ENCODE measurements at places on chromosomes 13 and 19. TPM values are rescaled to one million over a fixed set of nuclear protein-coding genes. Genes with fewer than 3 reads are reported as not detected.

DNA sequence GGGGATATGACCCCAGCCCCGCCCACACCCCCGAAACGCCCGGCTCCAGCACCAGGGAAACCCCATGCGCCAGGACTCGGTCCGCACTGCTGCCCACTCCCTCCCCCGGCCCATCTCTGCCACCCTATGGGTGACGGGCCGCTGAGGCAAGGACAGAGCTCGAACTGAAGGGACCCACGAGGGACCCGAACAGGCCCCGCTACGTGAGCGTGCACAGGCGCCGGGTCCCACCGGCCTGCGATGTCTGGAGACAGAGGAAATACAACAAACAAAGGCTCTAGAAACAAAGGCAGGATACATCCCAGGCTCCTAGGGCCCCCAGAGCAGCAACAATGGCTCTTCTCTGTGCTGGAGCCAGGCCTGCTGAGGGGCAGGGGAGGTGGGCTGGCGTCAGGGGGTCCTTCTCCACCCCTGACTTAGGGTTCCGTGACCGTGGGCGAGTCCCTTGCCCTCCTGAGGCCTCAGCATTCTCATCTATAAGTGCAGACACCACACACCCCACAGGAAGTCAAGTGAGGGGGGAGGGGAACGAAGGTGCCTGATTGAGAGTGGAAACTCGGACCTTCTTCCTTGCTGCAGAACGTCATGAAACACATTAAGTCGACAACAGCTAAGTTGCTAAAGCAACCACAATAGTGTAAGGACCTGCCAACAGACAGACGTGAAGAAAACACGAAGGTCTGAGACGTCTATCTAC lies 3.1 kb downstream of the ABHD17A start:
- DNase-seq, result peak; percentile 79

DNA sequence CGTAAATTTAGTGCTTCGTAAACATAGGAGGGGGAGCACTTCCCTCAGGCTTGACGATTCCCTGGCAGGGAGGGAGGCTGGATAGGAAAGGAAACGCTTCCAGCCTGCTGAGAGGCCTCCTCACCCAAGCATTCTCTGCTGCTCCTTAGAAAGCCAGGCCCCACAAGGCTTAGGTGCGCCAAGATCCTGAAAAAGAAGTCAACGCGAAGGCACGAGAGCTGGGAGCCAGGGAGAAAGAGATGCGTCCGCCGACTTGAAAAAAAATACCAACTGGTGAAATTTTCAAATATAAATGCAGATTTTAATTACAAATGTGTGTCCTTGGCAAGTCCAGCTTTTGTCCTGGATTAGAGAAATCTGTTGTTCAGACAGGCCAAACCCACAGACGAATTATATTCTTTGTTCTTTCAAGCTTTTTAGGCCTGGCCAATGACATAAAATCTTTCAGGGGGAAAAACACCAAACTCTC lies 64.0 kb downstream of the ALOX5AP start:
- DNase-seq, result no peak

DNA sequence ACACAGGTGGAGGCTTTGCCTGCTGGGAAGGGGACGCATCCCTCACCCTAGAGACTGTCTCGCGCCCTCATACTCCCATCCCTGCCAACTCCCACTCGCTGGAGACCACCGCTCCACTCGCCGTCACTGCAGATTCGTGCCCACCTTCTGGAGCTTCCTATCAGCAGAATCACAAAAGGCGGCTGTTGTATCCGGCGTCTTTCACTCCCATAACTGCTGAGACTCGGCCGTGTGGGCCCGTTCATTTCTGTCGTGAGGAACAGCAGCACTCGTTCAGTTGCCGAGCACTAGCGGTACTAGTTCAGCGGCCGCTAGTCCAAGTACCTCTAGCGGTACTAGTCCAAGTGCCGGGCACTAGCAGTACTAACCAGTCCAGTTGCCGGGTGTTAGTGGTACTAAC lies 124.6 kb upstream of the MCF2L start:
- DNase-seq, result no peak

- DNase-seq, result no peak
These were observed 8.0 kb downstream of the RPL36 start for GRCh38 chr19:5697890-5698634.

GRCh38 chr13:27826379-27827353 lies 34.4 kb downstream of the GSX1 start:
- peak; percentile 79 for DNase-seq

DNA sequence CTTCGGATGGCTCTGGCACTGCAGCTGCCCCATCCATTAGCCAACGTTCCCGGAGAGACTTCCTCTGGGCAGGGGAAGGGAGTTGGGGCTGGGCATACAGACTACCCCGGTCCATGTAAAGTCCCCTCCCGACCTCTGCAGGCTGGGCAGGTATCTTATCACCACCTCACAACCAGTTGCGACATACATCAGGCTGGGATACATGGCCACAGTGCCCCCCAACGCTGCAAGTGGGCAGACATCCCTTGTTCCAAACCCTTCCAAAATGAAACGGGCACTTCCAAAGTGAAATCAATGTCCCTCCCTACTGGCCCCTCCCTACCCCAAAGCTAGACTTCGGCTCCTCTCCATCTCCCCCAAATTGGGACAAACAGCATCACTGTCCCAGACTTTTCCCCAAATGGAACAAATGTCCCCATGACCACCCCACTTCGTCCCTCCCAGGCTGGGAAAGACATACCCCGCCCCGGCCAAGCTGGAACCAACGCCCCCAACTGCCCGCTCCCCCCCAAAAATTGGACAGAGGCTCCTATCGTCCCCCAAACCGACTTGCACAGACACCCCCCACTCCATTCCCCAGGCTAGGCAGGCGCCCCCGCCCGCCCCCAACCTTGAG lies 5.0 kb downstream of the PALM3 start:
- no peak for DNase-seq

DNA sequence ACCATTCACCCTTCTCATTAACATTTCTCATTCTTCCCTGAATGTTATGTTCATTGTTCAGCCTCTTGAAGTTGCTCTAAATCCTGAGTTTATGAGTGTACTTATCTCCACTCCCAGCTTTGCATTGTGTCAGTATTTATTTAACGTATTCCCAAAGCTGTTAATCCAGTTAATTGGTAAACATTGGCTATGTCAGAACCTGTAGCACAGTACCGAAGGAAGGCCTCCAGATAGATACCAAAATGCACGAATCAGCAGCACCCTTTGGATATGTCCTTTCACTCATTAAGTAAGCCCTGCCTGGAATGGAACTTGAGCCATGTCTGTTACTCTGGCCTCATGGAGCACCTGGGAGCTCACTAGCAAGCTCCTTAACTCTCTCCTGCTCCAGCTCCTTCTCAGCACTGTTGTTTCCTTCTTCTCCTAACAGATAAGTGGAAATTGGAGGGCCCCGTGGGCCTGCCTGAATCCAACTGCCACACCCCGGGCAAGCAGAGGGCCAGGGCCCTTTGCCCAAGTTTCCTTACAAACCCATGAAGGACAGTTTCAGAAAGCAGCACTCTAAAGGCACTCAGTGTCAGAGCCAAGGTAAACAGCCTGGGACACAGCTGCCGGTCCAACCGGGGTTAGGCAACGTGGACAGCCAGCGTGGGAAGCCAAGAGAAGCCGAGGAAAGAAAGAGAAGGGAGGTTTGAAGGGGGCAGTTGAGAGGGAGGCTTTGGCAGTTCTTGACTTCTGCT lies 155.0 kb upstream of the SERP2 start:
- no peak for DNase-seq

DNA sequence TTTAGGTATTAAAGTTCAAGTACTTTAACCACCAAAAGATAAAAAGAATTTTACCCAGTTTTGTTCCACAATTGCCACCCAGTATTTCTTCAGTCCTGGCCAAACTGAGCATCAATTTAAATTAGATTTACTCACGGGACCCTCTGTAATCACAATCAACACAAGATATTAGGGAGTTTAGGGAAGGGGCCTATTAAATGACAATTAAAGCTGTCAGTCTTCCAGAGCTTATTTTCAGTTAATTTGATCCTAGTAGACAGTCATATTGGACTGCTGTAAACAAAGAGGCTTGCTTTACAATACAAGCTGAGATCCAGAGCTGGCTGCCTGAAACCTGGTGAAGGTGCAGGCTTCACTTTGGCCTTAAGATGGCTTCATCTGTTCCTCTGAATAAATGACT lies 321.2 kb upstream of the NBEA start:
- DNase-seq, result no peak

GRCh38 chr19:6743714-6744380 lies 4.4 kb downstream of the TRIP10 start:
- no peak for DNase-seq

- DNase-seq, result no peak
These were observed 884.2 kb downstream of the PCDH9 start for GRCh38 chr13:66345971-66346370.

- no peak for DNase-seq
These were observed 20.3 kb downstream of the ARHGAP35 start for GRCh38 chr19:46881092-46881491.

GRCh38 chr13:96036515-96036914 lies 16.7 kb downstream of the UGGT2 start:
- no peak for DNase-seq

GRCh38 chr19:9789066-9789465 lies 20.5 kb upstream of the ZNF846 start:
- DNase-seq, result no peak

- no peak for DNase-seq
These were observed 20.2 kb upstream of the PGLS start for GRCh38 chr19:17491287-17491686.

DNA sequence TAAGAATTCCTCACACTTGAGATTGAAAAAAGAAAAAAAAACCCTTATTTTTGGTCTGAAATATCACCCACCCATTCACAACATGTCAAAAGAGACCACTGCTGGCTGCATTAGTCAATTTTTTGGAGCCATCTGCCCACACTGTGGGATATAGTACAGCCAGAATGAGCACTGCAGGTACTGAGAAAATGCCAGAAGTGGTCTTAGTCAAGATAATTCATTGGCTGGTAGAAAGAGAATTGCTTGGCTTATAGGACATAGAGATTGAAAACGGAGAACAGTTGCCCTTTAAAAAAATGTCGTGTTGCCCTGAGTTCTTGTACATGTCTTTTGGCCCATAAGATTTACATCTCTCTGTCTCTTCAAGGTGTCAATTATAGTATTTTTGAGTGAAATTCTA lies 1899.5 kb downstream of the OLFM4 start:
- no peak for DNase-seq

DNA sequence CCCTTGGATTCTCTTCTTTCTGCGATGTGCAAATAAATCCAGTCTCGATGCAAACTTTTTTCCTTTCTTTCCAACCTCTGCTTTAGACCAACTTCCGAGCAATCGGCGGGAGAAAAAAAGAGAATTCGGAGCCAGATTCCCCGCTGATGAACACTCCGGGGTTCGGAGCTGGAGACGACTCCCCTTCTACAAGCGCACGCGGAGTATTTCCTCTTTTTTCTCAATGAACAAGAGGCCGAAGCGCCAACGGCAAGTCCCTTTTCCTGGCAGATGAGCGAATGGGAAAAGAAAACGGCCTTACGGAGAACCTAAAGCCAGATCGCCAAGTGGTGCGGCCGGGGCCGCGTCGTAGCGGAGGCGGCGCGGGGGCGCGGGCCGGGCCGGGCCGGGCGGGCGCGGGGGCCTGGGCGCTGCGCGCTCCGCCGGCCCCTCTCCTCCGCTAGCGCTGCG lies 250 bp downstream of the SPRY2 start:
- DNase-seq, result no peak

The SPTBN4 gene
- 4.1 TPM for total RNA-seq

The PLIN4 gene
- total RNA-seq, result 0.32 TPM

The RYR1 gene
- total RNA-seq, result 1.4 TPM

The NALCN gene
- not detected for total RNA-seq

The CCL25 gene
- total RNA-seq, result 0.70 TPM

The GPR42 gene
- not detected for total RNA-seq

The ICAM1 gene
- 13.5 TPM for total RNA-seq

The GARIN5A gene
- total RNA-seq, result 1.00 TPM

The GDF15 gene
- total RNA-seq, result not detected

Measured in OCI-LY7 (cell line).